HAP-1 (cell line): ENCODE measurements at places on chromosomes 11 and 22.

GRCh38 chr11:81804858-81805257 is 928.8 kb downstream of the FAM181B start:
- DNase-seq: no peak

GRCh38 chr22:35726398-35726797 is 8.7 kb downstream of the APOL5 start:
- no peak for DNase-seq

DNA sequence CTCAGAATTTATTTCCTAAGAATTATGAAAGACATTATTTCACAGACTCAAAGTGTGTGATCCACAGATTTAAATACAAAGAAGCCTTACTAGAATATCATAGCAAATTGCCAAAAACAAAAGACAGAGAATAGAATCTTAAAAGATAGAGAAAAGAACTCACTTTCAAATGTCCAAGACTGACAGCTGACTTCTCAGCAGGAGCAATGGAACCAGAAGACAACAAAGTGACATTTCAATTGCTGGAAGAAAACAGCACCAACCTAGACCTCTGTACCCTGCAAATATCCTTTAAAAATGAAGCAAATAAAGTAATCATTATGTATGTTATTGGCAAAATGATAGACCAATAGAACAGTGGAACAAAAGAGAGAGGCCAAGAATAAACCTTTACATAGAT is 109.2 kb downstream of the TTC17 start:
- DNase-seq: no peak

DNA sequence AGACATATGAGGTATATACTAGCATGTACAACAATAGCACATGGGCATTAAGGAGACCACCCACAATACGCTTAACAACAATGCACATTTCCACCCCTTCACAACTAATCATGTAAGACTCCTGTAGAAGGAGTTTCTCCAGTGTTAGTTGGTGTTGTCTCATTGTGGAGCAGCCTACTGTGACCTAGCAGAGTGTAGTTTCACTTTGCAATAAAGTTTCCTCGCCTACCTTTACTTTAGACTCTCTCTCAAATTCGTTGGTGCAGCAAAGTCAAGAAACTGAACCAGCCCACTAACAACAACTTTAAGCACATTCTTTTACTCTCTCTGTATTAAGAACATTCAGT is 863.6 kb downstream of the FAM181B start:
- DNase-seq: no peak

DNA sequence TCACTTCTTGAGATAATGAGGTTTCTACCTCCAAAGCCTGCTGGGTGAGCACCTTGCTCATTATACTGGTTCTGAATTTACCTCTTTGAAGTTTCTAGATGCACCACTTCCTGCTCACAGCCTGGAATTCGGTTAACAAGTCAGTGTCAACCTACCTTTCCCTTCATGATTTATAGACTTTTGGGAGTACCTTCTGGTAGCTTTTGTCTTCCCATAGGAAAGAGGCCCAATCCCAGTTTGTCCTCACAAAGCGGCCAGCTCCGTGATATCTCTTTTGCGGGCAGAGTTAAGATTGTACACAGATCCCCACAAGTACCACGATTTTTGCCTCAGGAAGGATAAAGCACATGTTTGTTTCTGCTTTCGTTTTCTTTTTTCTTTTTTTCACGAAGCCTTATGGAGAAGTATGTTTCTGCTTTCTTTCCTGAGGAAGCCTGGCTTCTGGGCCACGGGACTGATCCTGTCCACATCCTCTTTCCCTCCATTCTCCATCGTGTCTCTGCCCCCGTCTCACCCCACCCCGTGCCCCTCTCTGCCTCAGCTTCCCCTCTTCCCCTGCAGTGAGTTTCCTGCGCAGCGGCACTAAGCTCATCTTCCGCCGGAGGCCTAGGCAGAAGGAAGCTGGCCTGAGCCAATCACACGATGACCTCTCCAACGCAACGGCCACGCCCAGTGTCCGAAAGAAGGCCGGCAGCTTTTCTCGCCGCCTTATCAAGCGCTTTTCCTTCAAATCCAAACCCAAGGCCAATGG is 5.7 kb upstream of the HINFP start:
- DNase-seq: no peak

DNA sequence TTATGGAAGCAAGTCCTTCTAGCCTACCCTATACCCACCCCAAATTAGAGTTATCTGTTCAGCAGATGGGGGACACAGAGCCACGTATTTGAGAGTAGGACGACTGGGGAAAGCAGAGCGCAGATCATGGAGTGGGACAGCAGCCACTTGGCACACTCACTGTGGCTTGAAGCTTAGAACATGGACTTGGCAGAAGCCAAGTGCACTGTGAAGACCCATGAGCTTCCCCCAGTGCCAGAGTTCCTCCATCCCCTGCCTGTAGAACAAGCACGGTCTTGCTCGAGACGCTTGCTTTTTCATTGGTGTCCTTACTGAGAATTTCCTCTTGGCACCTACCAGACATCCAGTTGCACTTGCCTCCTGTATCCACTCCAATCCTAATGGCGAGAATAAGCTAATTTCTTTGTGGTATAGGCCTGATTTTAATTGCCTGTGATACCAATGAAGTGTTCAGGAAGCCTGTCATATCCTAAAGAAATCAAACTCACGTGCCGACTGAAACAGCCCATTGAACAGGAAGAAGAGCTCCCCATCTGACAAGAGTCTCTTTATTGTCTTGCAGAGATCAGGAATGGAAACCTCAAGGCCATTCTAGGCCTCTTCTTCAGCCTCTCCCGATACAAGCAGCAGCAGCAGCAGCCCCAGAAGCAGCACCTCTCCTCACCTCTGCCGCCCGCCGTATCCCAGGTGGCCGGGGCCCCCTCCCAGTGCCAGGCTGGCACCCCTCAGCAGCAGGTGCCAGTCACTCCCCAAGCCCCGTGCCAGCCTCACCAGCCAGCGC is 166.9 kb downstream of the NAV2 start:
- no peak for DNase-seq

DNA sequence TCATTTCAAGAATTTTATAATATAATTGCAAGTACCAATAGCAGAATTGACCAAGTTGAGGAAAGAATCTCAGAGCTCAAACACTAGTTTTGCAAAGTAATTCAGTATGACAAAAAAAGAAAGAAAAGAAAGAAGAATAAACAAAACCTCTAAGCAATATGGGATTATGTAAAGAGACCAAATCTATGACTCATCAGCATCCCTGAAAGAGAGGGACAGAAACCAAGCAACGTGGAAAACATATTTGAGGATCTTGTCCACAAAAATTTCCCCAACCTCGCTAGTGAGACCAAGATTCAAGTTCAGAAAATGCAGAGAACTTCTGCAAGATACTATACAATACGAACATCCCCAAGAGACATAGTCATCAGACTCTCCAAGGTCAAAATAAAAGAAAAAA is 203.7 kb upstream of the DDI1 start:
- DNase-seq: no peak

DNA sequence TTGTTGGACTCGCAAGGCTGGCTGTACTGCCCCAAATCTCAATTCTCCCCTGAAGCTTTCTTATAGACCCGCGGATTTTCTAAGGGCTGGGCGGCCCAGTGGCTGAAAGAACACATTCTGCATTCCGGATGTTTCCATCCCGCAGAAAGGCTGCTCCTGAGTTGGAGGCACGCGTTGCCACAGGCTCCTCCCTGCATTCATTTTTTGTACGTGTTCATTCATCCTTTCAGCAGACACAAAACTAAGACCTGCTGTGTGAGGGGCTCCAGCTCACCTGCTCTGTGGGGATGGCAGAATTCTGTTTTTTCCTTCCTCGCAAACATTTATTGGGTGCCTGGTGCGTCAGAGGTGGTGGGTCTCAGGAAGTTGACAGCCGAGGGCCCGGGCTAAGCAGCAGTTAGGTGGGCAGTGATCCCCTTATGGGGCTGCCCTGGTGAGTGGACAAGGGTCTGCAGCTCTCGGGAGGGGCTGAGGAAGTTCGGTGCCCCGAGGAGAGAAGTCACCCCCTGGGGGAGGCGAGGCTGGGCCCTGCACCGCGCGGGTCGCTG is 23.7 kb downstream of the SHANK3 start:
- DNase-seq: no peak

GRCh38 chr11:61918251-61918937 is 1.0 kb upstream of the RAB3IL1 start:
- no peak for DNase-seq

DNA sequence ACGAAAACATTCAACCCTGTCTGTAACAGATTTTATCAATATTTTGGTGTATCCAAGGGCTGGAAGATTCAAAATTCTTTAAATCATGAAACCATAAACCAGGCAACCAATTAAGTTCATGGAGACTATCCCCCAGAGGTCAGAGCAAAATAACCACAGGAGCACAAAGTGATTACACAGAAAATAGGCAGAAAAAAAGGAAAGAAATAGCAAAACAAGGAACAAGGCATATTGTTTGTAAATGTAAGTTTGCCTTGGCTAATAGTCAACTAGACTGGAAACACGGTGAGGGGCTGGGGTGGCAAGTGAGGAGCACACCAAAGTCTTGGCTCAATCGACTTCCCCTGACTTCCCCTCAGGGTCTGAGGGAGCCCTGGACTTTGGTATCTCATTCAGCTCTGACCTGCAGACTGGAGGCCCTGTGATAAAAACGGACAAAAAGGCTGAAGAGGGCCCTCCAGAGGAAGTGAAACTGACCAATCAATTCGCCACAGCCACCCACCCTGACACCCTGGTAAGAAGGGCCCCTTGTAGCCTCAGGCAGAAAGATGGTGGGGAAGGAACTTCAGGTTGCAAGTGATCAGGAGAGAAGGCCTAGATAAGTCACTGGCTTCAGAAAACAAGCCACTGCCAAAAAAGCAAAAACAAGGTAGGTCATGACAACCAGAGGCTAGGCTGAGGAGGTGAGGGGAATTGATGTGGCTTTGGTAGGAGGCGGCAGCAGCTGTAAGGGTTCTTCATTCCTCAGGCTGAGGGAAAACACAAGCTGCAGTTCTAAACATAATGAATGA is 1.8 kb downstream of the SIK3 start:
- no peak for DNase-seq

GRCh38 chr22:26851125-26851524 is 193.7 kb downstream of the MIAT start:
- no peak for DNase-seq

GRCh38 chr11:11169715-11170351 is 183.2 kb downstream of the CSNK2A3 start:
- DNase-seq: no peak

DNA sequence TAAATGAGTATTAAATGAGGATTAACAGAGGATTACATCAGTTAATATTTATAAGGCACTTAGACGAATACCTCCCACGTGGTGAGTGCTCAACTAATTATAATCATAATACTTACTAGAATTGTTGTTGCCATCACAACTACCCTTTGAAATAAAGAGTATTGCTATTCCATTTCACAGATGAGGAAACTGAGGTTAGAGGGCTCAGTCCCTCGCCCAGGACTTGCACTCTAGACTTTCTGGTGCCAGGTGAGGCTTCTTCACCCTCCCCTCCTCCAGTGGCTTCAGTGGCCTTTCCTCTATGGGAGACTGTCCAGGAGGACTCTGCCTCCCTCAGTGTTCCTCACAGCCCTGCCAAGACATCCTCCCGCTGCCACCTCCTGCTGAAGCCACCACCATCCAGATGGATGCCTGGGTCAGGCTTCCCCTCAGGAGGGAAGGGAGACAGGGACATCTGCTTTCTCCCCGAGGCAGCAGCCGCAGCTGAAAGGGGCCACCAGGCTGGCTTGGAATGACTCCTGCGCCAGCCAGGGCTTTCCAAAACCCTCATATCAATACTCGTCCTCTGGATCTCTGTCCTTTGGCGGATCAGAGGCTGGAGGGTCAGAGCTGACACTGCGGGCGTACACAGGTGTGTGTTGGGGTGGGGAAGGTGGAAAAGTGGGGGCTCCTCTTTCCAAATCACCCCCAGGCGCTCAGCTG is 580.1 kb downstream of the BUD13 start:
- DNase-seq: no peak

- no peak for DNase-seq
Measured at GRCh38 chr22:26828311-26828710, 170.9 kb downstream of the MIAT start.

DNA sequence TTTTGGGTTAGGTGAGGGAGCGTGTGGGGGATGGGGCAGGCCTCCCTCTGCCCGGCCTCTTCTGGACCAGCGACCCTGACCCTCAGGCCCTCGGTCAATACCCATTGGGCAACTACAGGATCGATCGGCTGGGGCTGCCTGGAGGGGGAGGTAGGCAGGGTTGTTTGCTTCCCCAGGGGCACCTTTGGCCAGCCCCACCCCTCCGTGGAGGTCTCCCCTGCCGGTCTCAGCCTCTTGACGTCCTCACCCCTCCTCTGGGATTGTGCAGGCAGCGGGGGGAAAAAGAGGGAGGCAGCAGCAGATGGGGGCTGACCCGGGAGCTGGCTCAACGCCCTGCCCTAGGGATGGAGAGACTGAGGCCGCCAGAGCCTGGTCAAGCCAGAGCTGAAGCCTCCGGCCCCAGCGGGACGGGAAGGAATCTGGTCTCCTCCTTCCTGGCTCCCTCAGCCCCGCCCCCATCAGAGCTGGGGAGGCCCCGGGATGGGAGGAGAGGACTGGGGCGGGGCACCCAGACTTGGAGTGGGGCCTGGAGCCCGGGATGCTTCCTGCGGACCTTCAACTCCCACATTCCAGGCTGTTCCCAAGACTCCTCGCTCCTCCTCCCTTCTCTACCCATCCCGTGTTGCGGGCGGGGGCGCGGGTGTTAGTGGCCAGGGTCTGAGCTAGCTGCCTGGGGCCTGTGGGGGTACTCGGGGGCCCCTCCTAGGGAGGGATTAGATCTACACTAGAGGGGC is 14.4 kb upstream of the CDC42EP1 start:
- no peak for DNase-seq

DNA sequence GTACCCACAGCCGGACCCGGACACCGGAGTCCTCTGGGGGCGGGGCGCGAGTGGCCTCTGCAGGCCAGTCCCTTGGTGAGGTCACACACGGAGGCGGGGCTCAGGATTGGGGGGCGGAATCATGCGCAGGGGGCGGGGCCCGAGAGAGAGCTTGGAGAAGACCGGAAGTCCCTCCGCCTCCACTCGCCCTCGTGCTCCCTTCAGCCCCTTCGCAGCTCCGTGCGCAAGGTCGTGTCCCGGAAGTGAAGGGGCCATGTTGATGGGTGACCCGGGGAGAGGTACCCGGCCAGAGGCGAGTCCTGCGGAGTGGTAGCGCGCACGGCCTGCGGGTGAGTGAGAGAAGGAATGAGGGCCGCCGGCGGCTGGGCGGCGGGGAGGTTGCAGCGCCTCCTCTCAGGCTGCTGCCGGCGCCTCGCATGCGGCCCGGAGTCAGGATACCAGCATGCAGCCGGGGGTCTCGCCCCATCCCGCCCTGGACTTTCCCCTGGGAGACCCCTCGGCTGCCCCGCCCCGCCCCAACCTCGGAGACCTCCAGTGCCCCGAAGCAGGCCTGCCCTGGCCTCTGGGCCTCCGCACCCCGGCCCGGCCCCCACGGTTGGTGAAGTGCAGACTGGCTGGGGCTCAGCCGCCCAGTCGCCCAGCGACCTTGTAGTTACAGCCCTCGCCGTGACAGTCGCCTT is at the start of gene MIEF1:
Gene MIEF1 (plus strand): TSS at position 182 of the 680 bp plus-strand sequence. CDS start 9,005 bp downstream, outside the sequence.
- peak; percentile 87 for DNase-seq

- peak; percentile 96 for DNase-seq
Measured at GRCh38 chr22:29883045-29883774, at the start of gene MTMR3. Gene MTMR3, plus strand, starts transcription at chr22:29883174. Its CDS starts 87,886 bp downstream, at chr22:29971060.

GRCh38 chr11:2091112-2091746 is 48.0 kb downstream of the IGF2 start:
- DNase-seq: no peak

- DNase-seq: no peak
Measured at GRCh38 chr11:76173663-76174062, 32.6 kb downstream of the WNT11 start.

GRCh38 chr11:65915821-65916251 is 3.0 kb downstream of the C11orf68 start:
- no peak for DNase-seq

- DNase-seq: no peak
Measured at GRCh38 chr11:12184699-12185098, 74.3 kb downstream of the MICAL2 start.

- DNase-seq: no peak
Measured at GRCh38 chr11:119134389-119134978, 13.1 kb downstream of the HINFP start.
